ENCODE measurements at places on chromosomes 4 and X.
A peak's percentile ranks its signal among the peaks of the same experiment; 100 is the strongest.

- DNase-seq = peak; percentile 5
These were observed 2.0 kb downstream of the BCOR start for GRCh38 chrX:40095583-40096394.

- DNase-seq = no peak
These were observed 582.6 kb downstream of the RAPGEF2 start for GRCh38 chr4:159685340-159686092.

GRCh38 chr4:99593781-99594641, 19.4 kb downstream of the MTTP start:
- DNase-seq = no peak

DNA sequence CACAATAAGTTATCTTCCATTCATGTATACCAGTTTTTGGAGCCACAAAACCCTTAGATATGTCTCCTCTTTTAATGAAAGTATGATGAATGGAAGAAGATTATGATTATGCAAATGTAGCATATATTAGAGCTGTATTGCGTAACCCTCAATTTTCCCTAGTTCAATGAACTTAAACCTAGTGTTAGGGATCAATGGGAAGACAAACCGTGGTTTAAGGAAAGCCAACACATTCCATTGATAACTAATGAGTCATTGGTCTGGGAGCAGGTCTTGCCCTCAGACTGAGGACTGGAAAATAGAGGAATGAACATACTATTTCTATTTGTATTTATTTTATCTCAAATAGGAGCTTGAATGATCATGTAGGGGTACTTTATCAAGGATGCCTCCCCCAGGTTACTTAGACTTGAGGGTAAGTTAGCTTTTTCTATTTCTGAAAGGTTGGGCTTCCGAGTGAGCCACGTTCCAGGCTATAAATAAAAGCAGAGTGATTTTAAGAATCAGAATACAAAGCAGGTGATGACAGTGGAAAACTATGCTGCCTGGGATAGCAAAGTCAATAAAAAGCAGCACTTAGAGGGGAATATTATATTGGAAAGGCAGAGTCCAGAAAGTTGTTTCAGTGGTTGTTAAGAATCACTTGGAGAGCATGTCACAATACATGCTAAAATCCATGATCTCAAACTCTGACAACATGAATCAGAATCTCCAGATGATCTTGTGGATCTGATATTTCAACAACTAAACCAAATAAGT, 356.0 kb downstream of the ADAM29 start:
- DNase-seq = no peak

DNA sequence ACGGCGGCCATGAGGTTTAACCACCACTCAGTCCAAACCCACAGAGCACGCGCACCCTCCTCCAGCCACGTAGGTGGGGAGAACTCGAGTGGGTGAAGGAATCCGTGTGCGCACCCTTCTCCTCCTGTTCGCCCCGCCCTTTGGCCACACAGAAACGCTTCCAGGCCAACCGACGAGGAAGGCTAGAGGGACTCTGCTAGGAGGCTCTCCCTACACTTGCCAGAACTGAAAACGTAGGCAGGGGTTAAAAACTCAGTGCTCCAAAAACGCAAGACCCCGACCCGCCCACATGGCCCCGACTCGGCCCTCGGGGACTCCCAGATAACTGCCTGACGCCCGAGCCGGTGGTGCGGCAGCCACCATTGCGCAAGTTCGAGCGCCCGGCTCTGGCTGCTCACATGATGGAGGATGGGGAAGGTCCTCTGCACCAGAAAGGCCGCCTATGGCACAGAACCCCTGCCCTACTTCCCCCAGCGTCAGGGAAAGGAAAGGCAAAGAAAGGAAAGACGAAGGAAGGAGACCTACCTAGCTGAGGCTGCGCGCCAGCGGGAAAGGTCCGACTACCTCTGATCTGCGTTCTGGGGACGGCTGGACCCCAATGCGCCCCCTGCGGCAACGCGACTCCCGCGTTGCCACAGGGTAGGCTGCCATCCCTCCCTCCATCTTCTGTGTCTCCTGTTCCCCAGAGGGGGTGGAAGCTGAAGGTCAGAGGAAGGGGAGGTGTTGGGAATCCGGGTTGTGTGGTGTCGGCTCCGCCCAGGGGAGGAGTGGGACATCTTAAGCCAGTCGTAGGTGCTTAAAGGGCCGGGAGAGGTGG, 201.9 kb upstream of the AGTR2 start:
- no peak for DNase-seq

- DNase-seq = no peak
These were observed 407.9 kb upstream of the AADAT start for GRCh38 chr4:170497689-170498088.

DNA sequence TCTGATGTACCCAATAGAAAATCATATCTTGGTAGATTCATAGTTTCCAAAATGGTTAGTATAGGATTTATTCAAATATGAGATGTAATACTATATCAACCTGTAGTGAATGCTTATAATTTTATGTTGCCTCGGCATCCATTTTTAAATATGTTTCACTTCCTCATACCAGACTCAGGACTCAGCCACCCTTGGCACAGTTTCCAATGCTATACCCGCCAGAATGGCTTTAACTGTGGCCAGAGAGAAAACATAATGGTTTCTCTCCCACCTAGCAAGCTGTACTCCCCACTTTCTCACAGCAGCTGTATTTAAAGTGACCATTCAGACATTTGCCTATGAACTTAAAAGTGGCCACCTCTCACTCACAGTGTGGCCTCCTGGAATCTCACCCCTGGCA, 466.6 kb upstream of the PABPC4L start:
- no peak for DNase-seq

DNA sequence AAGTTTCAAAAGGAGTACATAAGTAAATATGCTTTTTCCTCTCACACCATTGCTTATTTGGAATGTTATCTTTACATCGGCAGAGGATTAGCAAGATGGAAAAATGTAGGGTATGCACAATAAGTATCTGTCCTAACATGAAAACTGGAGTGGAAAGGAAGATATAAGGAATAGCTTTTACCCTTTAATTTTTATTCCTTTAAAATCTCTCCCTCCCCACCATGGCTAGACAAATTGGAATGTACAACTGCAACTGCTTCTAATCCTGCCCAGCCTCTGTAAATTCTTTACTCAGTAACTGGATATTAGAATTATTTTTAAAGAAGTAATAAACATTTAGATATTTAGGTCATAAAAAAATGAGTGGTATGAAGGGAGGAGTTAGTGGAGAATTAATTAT, 171.5 kb downstream of the PCDH18 start:
- DNase-seq = no peak

Measured in AML-193 (cell line).